Fibroblast of pulmonary artery (primary cell): ENCODE measurements at places on chromosomes 13 and 19.

- DNase-seq = no peak
These were observed 4.0 kb downstream of the SPPL2B start for GRCh38 chr19:2332341-2333026.

- DNase-seq = no peak
These were observed 11.6 kb upstream of the MZF1 start for GRCh38 chr19:58584498-58585441.

GRCh38 chr19:35533201-35533821, at the start of gene GAPDHS:
TSS of gene GAPDHS (plus strand) at chr19:35533456. CDS start at chr19:35533528, 72 bp downstream.
- DNase-seq = no peak

- DNase-seq = peak; percentile 58
These were observed 6.0 kb downstream of the TEKTIP1 start for GRCh38 chr19:3544742-3545668.

- DNase-seq = no peak
These were observed 5.2 kb upstream of the ZNF536 start for GRCh38 chr19:30367006-30367405.

- no peak for DNase-seq
These were observed 405.0 kb upstream of the ZNF507 start for GRCh38 chr19:31940396-31940795.

- DNase-seq = no peak
These were observed 118.9 kb downstream of the SIPA1L3 start for GRCh38 chr19:38025909-38026307.

GRCh38 chr19:53192771-53193534, at the start of gene ZNF665:
TSS of gene ZNF665 (minus strand) at chr19:53193358. CDS start at chr19:53182898, 10,460 bp downstream.
- peak; percentile 87 for DNase-seq

DNA sequence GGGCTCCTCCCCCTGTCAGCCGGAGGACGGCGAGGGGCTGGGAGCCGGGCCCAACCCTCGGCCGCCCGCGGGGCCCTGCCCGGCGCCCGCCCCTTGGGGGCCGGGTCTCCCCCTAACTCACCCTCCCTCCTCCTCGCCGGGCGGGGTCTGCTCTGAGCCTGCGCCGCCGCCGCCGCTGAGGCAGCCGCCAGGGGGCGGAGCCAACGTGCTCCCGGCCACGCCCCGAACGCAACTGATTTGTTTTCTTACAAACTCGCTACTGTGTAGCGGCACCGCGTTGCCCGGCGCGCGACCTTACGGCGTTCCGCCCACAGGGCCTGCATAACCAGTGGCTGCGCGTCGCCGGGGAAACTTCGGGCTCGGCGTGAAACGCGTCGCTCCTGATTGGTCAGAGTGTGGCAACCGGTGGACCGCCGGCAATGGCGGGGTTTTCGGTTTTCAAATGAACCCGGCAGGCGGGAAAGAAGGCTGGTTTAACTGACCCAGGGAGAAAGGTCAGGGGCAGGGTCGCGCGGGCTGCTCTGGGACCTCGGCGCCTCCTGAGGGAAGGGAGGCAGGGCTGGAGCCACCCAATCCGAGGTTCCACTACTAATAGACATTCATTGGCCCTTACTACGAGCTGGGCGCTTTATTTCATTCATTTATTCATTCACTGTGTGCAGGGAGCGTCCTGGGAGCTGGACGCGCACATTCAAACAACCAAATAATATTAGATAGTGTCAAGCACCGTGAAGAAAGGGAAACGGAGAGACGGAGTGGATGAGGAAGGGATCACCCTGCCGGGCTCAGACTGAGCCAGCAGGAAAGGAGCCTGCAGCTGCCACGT, at the start of gene CDKN2D:
CDKN2D (minus strand) TSS at position 154 of the 826 bp plus-strand sequence. CDS start 326 bp downstream, outside the sequence.
- peak; percentile 100 for DNase-seq

DNA sequence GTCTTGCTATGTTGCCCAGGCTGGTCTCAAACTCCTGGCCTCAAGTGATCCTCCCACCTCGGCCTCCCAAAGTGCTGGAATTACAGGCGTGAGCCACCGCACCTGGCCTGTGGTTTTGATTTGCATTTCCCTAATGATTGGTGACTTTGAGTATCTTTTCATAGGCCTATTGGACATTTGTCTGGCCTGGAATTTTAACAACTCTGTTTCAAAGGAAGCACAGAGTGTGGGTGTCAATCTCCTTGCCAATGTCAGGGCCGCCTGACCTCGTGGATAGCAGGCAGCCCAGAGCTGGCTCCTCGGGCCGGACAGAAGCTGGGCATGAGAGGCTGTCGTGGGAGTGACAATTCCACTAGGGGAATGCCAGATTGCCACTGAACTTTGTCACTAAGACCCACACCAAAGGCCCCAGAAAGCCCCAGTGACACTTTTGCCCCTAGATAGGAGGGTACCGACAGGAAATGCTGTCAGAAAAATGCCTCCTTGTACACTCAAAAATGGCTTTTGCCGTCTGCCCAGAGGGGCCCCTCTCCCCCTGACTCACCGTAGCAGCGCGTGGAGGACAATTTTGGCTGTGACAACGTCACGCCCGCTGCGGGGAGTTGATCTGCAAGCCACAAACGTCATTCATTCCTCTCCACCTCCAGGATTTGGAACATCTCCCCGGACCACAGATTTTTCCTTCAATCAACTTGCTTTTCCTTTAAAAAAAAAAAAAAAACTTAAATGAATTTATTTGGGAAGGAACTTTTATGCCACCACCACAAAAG, 11.7 kb upstream of the ADGRE5 start:
- peak; percentile 56 for DNase-seq

GRCh38 chr19:6427131-6427530, 2.5 kb upstream of the KHSRP start:
- DNase-seq = no peak

DNA sequence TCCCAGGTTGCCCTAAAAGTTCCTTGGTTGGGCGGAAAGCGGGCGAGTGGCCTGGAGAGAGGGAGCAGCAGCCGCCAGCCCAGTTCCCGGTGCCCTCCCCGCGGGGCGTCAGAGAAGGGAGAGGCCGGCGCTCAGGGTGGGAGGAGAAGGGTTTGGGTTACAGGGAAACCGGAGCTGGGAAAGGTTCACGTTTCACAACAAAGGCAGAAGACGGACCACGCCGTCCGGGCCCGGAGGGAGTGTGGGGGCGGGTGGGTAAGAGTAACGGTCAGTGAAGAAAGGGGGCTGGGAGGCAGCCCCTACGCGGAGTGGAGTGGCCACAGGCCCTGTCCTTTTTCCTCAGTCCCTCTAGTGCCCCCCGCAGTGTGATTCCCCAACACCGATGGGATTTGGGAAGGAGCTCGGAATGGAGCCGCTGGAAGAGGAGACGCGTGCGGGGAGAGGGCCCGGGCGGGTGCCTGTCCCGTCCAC, 1.6 kb downstream of the SIX5 start:
- peak; percentile 88 for DNase-seq

DNA sequence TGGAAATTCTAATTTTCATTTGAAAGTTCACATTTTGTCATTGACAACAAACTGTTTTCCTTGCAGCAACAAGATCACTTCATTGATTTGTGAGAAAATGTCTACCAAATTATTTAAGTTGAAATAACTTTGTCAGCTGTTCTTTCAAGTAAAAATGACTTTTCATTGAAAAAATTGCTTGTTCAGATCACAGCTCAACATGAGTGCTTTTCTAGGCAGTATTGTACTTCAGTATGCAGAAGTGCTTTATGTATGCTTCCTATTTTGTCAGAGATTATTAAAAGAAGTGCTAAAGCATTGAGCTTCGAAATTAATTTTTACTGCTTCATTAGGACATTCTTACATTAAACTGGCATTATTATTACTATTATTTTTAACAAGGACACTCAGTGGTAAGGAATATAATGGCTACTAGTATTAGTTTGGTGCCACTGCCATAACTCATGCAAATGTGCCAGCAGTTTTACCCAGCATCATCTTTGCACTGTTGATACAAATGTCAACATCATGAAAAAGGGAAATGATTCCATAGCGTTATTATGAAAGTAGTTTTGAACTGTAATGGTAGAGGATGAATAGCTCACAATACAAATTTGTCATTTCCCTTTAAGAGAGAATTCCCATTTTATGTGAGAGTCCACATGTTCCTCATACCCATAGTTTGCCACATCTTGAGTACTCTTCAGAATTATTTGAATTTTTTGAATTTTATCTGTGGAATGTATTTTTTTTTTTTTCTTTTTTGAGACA, 2.6 kb downstream of the BRCA2 start:
- DNase-seq = no peak

GRCh38 chr13:107078229-107078765, 510.4 kb upstream of the ARGLU1 start:
- DNase-seq = no peak

- DNase-seq = peak; percentile 92
These were observed 25.3 kb upstream of the SLC46A3 start for GRCh38 chr13:28744091-28744536.
